NCI-H2171 treated with DMSO at 0.1 percent for 48 hours (cell line): ENCODE measurements at places on chromosomes 13 and 19.

DNA sequence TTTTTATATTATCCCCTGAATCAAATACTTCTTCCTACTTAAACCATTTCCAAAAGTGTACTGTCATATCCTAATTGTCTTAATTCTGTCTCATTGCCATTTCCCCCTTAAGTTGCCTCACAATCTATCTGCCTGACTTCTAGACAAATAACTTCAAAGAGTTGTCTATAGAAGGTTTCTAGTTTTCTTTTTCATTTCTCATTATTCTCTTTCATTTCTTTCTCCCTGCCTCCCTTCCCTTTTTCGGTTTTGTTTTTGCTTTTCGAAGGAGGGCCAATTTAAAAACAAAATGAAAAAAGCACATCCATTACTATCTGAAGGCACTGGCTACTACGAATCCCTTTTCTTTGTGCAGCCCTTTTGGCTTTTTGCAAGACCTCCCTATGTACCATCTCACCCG, 367.2 kb downstream of the DNAJC15 start:
- no peak for DNase-seq

GRCh38 chr13:113421673-113422270, 31.5 kb downstream of the ADPRHL1 start:
- no peak for DNase-seq

- DNase-seq = no peak
Measured at GRCh38 chr13:43977911-43978310, 98.2 kb downstream of the LACC1 start.

- peak; percentile 67 for DNase-seq
Measured at GRCh38 chr13:105814219-105814901, 721.1 kb downstream of the EFNB2 start.

DNA sequence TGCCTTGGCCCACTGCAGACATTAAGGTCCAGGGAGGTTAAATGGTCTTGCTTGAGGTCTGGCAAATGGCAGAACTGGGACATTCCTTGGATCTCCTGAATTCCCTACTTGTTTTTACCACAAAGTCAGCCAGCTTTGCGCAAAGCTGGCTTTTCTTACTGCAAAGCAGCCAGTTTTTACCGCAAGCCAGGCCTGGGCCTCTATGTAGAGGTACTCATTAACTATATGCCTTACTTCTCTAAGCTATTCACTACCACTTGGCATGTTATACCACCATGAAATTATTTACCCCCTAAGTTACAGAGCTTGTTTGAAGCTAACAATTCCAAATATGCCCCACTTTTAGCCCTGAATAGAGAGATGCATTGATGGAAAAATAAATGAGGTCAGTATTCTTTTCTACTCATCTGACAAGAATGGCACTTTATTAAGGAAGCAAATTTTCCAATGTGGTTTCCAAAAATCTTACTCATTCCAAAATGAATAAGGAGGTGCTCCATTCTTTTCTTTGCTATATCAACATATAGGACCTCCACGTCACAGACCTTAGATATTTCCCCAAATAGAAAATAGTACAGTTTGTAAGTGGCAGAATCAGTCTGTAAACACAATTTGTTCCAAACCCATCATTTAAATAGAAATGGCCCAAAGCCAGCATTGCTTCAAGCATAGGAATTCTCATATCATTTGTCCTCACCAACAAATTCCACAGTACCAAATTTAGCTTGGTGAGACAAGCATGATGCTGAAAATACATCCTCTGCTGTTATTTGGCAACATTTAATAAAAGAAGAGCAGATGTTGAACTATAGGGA, 143.9 kb upstream of the TSC22D1 start:
- DNase-seq = no peak

- no peak for DNase-seq
Measured at GRCh38 chr19:27971071-27971470, 1241.9 kb downstream of the UQCRFS1 start.

DNA sequence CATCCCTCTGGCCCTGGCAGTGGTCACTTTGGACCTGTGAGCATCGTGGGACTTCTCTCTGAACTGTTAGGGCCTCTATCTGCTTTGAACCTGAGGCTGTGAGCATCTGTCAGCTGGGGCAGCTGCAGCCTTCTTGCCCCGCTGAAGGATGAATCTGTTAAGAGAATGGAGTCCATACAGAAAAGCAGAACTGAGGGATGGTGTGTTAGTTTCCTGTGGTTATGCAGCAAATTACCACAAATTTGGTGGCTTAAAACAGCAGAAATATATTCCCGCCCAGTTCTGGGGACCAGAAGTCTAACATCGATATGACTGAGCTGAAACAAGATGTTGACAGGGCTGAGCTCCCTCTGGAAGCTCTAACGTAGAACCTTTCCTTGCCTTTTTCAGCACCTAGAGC, 1.6 kb upstream of the ZNF497 start:
- no peak for DNase-seq

DNA sequence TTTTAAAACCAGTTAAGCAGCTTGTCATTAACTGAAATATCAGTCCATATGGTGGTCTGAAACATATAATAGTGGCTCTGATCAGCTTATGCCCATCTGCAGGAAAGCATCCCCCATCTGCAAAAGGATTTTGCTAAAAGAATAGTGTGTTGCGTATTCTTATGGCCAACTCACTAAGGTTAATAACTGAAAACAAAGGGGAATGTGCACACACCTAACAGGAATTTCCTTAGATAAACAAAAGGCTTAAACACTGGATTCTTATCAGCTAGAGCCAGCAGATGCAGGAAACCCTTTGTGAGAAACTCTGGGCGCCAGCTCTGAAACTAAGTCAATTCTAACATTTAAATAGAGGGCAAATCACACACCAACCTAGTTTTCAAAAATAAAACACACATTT, 22.1 kb downstream of the VPS36 start:
- peak; percentile 53 for DNase-seq

- DNase-seq = peak; percentile 34
Measured at GRCh38 chr19:6047741-6048251, 62.5 kb downstream of the RFX2 start.

DNA sequence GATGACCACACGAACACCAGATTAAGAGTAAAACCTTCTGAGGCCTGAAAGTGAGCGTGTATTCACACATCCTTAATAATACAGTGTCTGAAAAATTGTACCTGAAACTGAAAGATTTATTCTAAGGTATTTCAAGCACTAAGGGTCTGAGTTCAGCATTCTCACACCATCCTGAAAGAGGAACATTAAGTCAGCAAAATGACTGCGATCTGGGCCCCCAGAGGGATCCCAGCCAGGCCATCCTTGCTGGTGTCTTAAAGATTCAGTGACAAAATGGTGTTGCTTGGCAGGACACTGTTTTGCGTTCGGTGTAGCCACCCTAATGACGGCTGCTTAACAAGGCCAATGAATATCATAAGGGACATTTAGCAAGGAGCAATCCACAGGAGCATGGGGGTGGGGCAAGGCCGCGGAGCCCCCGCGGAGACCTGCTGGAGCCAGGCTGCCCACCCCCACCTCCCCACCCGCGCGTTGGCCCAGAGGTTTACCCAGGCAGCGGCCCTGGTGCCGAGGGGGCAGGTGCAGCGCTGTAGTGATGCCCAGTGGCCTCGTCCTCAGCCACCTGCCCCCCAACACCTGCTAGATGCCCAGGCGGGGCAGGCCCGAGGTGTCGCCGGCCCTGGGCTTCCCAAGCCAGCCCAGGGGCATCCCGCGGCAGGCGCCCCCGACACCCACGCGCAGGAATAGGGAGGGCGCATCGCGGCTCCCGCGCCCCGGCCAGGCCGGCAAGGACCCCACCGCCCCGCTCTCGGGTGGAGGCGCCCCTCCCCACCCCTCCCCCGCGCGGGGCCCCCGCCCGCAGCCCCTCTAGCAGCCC, 742 bp downstream of the NALCN start:
- peak; percentile 29 for DNase-seq

- DNase-seq = no peak
Measured at GRCh38 chr19:53389978-53390377, 5.0 kb upstream of the ZNF765 start.

DNA sequence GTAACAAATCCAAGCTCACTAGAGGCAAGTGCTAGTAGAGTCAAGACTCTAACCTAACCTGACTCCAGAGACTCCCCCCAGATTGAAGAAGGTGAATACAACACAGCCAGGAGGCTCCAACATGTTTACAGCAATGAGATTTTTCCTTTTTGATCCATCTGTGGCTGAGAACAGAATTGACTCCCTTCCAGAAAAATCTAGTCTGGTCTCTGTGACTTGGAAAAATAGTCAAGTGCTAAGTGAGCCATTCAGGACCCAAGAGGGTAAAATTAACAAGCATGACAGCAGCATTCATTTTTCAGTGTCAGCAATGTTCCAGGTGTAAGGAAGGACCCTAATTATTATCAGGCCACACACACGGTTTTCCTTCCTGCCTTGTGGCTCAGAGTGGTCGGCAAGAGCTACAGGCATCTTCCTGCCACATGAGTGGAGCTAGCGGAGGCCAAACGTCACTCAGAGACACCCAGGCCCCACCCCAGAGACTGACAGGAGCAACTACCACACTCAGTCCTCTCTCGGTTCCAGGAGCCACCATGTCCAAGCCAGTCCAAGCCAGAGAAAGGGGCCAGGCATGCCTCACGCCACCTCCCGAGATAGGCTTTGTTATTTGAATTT, 395.1 kb downstream of the FOXO1 start:
- DNase-seq = no peak

DNA sequence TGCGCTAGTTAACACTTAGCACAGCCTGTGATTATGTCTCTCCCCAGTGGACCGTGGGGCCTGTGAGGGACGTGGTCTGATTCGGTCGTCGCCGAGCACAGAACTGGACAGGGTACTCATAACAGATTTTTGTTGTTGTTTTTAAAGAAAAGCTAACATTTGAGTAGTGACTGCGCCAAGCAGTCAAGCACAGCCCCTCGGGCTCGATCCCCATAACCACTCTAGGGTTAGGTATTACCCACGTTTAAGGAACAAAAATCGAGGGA, 805 bp upstream of the PTOV1 start:
- DNase-seq = no peak

DNA sequence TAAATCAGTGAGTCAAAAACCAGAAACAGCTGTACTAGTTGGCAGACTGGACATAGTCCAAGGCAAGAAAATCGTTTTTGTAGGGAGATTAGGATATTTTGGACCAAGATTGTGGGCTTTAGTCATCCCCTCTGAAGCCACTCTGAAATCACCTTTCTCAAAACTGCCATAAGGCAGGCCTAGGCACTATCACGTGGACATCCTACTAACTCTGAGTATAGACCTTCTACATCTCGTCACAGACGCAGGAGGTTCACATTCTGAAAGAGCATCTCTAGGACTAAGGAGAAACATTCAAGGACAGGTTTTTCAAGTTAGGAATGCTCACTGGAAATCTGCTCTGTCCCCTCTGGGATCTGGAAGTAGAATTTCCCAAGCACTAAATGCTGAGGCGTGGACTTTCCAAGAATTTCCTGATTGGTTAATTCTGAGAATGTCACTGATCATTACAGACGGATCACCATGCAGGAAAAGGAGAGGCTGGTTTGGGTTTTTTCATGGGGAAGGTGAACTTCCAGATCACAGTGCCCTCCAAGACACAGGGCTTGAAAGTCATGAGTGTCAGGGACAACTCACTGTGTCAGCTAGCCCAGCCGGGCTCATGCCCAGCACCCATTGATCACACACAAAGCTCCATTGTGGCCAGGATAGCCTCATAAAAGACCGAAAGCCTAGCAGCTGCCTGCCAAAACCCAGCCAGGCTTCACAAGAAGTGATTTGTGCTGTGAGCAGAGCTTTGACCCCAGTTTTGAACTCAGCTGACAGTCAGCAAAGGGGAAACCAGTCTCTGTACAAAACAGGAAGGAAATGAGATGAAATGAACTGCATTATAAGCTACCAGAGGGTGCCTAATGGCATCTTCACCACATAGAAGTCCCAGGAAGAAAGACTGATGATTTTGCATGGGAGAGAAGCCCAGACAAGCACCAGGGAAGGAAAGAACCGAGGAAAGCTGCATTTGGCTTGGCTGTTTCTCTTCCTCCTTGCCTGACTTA, 2.7 kb upstream of the RUBCNL start:
- DNase-seq = no peak

- no peak for DNase-seq
Measured at GRCh38 chr13:45482571-45483173, 17.9 kb downstream of the COG3 start.

DNA sequence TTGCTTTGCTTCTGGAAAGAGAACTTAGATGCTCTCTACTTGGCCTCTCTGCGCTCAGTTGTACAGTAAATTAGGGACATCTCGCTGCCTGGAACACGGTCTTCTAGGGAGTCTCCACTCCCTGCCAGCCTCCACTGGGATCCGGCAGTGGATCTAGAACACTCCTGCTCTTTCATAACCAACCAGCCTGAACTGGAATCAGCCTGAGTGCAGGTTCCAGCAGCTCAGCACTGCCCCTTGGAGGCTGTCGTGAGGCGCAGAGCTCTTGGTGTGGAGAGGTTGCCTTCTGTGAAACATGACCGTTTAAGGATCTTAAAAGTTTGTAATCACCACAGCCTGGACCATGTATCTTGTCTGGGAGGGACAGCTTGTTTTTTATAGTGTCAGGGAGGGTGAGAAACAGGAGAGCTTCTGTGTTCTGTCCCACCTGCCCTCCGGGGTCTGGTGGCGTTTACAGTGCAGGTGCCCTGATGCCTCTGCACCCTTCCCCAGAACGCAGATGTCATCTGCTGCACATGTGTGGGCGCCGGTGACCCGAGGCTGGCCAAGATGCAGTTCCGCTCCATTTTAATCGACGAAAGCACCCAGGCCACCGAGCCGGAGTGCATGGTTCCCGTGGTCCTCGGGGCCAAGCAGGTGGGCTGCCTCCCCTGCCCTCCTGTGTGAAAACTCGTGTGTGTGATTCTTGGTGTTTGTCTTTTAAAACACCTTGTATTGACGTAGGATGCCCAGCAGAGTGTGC, 24.8 kb downstream of the UPF1 start:
- no peak for DNase-seq

DNA sequence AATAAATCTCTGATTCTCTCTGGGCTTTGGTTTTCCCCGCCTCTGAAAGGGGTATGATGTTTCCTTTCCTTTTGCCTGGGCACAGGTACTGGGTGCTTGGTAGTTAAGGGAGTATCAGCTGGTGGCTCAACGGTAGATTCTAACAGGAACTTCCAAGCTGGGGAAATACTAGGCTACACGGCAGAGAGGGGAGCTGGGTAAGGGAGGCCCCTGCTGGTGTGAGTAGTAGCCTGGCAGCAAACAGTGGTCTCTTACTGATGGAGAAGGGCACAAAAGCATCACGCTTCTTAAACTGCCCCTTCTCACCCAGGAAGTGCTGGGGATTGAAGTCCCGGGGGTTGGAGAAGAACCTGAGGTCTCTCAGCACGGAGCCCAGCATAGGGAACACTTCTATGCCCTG, 26.9 kb upstream of the CYP2A7 start:
- no peak for DNase-seq

- no peak for DNase-seq
Measured at GRCh38 chr13:32253911-32254399, 61.2 kb downstream of the ZAR1L start.

DNA sequence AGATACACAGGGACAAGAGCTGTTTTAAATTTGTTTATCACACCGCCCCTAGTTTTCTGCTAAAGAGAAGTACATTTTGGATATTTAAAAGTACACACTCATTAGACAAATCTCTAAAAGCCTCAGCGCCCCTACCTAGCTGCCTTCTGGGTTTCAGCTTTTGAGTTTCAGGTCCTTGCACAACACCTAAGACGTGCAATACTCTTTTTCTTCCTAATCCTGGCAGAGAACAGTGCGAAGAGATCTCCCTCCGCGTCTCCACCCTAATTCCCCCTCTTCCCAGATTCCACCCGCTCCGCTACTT, 421 bp upstream of the KLF5 start:
- DNase-seq = no peak

- no peak for DNase-seq
Measured at GRCh38 chr13:80685942-80686341, 345.0 kb upstream of the SPRY2 start.
